ENCODE measurements at places on chromosomes 2 and 18.

- no peak for DNase-seq
Measured at GRCh38 chr18:55534996-55535395, 53.0 kb downstream of the TCF4 start.

DNA sequence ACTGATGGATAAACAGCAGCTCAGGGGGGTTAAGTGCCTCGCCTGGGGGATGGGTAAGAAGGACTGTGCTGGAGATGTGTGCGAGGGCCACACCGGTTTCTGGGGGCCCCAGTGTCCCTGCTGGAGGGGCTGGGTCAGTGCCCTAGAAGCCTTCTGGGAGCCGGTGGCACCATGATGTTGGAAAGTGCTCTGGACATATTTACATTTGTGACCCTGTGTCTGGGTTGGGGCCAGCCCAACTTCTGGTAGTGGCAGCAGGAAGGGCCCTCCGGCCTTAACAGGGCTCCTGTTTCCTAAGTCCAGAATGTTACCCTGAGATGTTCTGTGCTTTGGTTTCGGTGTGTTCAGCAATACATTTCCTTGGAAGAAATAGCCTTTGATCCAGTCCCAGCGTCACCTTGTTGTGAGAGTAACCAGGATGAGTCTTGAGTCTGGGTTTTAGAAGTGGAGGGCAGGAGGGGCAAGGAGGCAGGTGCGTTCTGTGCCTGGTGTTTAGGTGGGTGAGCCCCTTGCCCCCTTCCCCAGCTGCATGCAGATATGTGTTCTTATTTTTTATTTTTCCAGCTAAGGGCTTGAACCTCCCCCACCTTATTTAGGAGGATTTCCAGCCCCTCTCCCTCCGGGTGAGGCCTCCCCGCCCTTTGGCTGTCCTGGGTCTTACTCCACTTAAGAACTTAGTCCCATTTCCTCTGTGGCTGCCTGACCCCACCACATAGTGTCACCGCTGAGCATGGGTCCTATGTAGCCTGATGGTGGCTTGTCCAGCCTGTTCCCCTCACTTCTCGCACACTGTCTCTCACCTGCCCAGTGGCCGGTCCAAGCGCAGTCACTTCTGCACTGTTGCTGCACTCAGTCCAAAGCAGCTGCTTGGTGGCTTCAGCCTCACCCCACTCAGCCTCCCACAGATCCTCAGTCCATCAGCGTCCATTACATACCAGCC is 132.7 kb upstream of the HS6ST1 start:
- no peak for DNase-seq

GRCh38 chr2:196610796-196611195 is 28.7 kb upstream of the CCDC150 start:
- DNase-seq: no peak

- peak; percentile 36 for DNase-seq
Measured at GRCh38 chr2:10303694-10304378, 1.1 kb downstream of the HPCAL1 start.

DNA sequence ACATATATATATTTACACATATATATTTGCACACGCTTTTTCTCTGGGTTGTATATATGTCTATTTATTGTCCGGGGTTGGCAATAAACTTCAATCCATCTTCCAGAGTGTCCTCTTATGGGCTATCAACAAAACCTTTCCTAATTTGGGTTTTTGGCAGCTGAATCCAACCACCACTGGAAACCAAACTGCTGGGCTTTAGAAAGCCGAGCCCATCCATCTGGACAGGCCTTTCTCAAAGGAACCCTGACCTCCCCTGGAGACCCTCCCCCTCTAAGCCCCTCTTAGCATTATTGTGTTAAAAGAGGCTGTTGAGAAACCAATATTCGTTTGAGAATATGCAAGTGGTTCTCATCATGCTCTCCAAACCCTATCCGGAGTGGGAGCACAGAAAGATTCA is 153.6 kb downstream of the NRP2 start:
- no peak for DNase-seq

All from stimulated activated CD4-positive, alpha-beta T cell treated with anti-CD3 and anti-CD28 coated beads, Interleukin-4, amount 100 ng/mL, for 4 hours (primary cell).